ENCODE measurements at places on chromosomes 7 and 10. TPM values are rescaled to one million over a fixed set of nuclear protein-coding genes. Genes with fewer than 3 reads are reported as not detected.

DNA sequence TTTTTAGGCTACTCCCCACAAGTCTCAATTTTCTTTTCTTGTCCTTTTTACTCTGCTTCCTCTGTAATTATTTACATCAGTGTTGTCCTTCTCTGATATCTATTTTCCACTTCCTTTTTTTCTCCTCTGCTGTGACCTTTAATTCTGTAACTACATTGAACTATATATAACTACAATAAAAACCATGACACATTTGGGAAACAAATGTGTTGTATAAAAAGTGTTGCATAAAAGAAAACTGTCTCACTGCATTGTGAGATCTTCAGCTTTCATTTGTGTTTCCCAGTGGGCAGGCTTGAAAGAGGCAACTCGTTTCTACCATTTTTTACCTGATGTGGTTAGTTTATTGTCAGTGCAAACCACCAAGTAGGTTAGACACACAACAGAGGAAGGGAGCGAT lies 483.9 kb upstream of the NRP1 start:
- no peak overlapping the region for H3K4me3 ChIP-seq
- H3K27ac ChIP-seq, result no peak overlapping the region
- H3K4me1 ChIP-seq, result no peaks in the 10 kb centered on the region
- no peaks in the 10 kb centered on the region for H3K27me3 ChIP-seq

- H3K4me1 ChIP-seq, result no peaks in the 10 kb centered on the region
- no peaks in the 10 kb centered on the region for H3K36me3 ChIP-seq
- H3K27me3 ChIP-seq, result no peaks in the 10 kb centered on the region
These were observed 513.3 kb downstream of the MDFIC start for GRCh38 chr7:115435178-115435577.

DNA sequence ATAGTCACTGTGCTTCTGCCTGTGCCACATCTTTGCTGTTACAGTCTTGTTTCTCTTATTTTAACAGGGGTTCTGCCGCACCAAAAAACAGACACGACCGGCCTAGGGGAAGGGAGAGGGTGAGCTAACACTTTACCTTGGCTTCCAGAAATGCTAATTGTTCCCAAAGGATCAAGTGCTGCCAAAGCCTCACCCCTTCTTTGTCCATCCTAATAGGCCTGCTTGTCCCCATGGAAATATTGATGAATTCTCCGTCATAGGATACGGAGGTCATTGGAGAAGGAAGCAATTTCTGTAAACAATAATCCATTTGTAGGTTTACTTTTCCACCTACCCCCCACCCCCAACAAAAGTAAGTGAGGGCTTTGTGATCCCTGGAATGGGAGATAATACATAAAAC lies 567.3 kb downstream of the KCNMA1 start:
- DNase-seq, result no peak
- no peak overlapping the region for H3K4me3 ChIP-seq

DNA sequence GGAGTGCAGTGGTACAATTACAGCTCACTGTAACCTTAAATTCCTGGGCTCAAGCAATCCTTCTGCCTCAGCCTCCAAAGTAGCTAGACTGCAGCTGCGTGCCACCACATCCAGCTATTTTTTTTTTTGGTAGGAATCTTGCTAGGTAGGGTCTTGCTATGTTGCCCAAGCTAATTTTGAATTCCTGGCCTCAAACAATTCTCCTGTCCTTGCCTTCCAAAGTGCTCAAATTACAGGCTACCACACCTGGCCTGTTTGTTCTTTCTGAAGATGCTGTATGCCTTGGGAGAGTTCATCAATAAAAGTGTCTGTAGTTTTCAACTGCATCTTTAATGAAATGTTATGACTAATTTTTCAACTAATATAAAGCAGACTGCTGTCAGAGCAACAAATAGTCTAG lies 452 bp downstream of the SAMD9 start:
- H3K4me1 ChIP-seq, result peaks cover 21% of the 10 kb centered on the region
- no peak for DNase-seq
- H3K27me3 ChIP-seq, result no peaks in the 10 kb centered on the region

DNA sequence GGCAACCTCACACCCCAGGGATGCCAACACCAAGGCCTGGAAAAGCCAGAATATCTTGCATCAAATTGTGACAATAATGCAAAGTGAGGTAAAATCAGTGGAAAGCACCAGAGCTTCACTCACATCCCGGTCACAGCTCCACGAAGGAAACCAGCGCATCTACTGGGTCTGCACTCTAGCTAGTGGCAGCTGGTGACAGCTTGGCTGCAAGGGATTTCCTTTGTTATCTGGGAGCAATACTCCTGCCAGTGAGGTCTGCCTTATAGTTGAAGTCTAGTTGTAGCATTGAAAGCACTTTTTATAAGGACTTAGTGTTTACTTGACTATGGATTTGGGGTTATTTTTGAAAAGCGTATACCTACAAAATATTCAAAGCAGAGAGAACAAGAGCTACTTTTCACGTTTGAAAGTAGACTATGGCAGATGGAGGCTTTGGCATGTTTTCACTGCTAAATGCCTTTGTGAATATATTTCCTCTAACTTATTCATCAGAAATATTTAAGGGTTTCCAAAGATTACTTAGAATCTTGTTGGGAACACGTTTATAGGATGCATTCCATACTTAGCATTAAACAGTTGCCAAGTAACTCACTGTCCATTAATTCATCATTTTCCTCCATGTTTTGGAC lies 26.1 kb downstream of the WDFY4 start:
- no peaks in the 10 kb centered on the region for H3K36me3 ChIP-seq
- DNase-seq, result no peak
- H3K27ac ChIP-seq, result no peak overlapping the region
- H3K27me3 ChIP-seq, result no peaks in the 10 kb centered on the region
- H3K4me3 ChIP-seq, result no peak overlapping the region
- peaks cover 23% of the 10 kb centered on the region for H3K4me1 ChIP-seq

GRCh38 chr7:3229904-3230470 lies 71.1 kb upstream of the SDK1 start:
- H3K36me3 ChIP-seq, result no peaks in the 10 kb centered on the region
- no peak overlapping the region for H3K27ac ChIP-seq

Gene FGL2
- 33.0 TPM for total RNA-seq

Gene WAPL
- 38.2 TPM for total RNA-seq

Gene GRB10
- 36.5 TPM for total RNA-seq

Gene GOLGA7B
- 1.0 TPM for total RNA-seq
